Stimulated activated CD4-positive, alpha-beta T cell treated with anti-CD3 and anti-CD28 coated beads, Interleukin-4, amount 100 ng/mL, for 4 hours (primary cell): ENCODE measurements at places on chromosomes 5 and 9.

DNA sequence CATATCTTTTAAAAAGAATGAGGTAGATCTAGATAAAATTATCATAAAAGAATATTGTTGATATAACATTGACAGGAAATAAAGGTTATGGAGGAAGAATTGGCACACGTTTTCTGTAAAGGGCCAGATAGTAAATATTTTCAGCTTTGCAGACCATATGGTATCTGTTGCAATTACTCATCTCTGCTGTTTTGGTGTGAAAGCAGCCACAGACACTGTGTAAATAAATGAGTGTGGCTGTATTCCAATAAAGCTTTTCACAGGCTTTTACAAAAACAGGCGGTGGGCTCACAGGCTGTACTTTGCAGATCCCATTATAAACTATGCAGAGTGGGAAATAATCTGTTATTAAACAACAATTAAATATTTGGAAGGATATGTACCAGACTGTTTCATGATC lies 87.4 kb downstream of the SGCD start:
- DNase-seq, result no peak

DNA sequence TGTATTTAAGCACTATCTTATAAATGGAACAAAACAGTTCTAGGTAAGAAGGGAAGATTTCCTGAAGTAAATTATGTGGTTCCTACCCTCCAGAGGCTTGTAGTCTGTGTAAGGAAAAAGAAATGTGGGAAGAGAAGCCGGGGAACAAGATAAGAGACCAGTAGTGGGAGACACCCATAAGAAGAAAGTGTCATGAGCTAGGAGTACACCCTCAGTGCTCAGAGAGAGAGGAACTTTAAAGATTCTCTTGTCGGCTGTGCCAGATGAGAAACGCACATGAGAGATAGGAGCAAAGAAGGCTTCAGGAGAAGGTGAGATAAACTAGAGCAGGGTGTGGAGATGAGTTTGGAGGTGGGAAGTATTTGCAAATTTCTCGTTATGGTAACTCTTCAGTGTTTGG lies 18.1 kb downstream of the SLC36A1 start:
- no peak for DNase-seq

- no peak for DNase-seq
These were observed 758.5 kb upstream of the CTNND2 start for GRCh38 chr5:12662545-12663314.

GRCh38 chr5:83576341-83576740 lies 104.8 kb downstream of the VCAN start:
- DNase-seq, result no peak

DNA sequence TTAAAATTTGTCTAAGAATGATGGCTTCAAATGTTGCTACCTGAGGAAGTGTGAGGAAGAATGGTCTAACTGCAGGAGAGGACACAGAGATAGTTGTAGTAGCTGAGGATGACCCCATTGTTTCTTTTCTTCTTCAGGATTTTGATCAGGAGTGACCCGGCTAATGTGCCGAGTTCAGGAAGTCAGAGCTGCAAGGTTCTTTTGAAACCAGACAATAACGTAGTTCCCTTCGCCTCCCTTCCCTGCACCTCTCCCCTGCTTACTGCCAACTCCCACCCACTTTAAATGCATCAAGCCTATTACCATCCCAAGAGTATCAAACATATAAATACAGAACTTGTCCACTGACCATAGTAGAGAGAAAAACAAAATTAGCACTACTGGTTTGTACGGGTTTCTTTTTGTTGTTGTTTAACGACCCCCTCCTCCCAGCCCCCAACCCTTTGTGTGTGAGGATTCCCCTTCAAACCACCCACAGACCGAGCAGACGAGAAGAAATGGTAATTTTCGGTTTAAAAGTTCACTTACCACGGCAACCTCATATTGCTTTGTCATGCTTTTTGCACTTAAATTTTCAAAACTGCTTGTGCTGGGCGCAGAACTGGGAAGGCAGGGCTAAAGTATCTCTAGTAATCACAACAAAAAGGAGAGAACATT lies 23.5 kb upstream of the ELAVL2 start:
- DNase-seq, result no peak

DNA sequence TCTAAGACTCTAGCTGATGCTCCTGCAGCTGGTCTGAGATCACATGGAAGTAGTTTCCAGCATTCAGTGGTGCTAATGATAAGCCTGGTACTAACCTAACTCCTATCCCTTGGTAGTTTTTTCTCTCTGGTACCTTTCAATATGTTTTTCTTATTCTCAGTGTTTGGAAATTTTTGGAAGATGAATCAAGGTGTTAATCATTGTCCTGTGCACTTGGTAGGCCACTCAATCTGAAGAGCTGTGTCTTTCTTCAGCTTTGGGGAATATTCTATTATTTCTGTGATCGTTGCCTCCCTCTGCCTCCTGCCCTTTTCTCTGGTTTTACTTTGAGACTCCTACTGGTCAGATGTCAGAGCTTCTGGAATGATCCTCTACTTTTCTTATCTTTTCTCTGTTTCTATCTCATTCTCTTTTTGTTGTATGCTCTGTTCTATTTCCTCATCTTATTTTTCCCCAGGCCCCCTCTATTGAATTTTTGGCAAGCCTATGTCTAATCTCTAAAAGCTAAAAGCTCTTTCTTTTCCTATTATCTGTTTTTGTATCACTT lies 136.8 kb downstream of the APBA1 start:
- no peak for DNase-seq
